ENCODE measurements at places on chromosomes 3 and 15.

DNA sequence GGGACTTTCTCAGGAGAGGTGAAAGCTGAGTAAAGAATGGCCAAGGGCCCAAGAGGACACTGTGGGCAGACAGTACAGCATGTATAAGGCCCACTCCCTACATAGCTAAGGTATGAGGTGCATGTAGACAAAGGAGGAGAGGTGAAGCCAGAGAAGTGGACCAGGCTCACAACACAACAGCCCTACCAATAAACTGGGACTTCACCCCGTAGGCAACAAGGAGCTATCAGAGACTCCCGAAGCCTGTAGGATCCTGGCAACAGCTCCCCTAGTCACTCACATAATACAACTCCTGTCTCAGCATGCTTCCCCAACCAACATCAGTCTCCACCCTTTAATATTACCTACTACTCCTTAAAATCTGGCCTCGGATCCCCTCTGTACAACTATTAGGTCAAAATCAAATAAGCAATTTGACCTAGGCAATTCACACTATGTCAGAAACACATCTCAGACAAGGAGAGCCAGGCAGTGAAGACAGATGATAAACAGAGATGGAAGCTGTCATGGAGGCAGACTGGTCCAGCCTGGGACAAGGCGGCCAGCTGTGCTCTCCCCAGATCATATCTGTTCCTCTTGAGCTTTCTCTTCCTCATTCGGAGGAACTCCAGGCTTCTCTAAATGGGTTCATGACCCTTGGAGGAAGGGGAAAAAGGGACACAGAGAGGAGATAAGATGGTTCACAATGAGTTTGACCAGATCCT, 1.4 kb downstream of the XXYLT1 start:
- no peak for DNase-seq

DNA sequence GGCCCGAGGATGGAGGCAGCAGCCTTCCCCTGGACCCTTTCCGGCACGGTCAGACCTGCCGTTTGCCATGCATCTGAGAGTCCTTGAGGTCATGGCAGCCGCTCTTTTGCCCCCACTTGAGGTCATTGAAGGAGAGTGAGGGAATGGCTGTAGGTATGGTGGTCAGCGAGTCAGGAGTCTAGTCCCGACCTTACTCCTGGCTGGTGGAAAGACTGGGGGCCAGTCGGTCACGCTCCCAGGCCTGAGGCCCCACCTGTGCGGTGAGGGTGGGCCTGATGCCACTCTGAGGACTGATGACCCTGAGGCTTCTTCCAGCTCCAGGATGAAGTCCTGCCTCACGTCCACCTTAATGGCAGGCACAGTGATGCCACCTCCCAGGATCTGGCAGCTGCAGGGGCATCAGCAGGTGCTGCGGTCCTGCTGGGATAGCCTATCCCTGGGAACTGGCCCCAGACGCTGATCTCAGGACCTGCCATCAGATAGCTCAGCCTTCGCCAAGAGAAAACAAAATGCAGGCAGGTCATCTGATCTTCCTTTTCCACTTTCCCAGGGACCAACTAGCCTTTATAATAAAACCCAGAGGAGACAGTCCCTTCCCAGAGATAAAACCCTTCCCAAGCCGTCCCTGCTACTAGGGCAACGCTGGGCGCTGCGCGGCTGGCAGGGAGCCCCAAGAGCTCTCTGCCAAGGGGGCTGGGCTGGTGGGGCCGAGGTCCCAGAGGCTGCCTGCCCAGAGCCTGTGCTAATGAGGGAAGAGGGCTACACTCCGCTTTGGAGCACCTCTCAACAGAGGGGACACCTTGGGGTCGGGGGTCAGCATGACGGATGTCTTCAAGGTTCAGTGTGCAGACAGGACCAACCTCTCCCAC, 42.2 kb downstream of the TM2D3 start:
- no peak for DNase-seq

GRCh38 chr15:48337607-48338006, 6.4 kb downstream of the DUT start:
- DNase-seq = no peak

DNA sequence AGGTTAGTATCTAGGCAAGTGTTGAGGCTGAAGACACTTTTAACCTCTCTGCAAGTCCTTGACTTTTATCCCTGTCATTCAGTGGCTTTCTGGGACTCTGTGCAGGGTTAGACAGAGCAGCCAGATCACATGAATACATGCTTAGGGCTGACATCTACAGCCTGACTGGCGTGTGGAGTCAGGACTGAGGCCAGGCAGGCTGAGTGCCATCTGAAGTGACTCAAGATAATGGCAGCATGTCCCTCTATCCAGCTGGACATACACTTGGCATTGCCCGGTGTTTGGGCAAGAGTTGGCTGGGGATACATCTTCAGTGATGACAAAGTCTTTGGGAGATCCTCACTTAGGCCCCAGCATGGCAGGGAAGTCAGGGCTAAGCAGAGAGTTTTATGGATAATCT, 22.4 kb downstream of the DUOX2 start:
- DNase-seq = no peak

GRCh38 chr3:25962255-25962654, 172.4 kb downstream of the OXSM start:
- DNase-seq = no peak
